Thyroid gland (tissue), 4 donors: ENCODE measurements at places on chromosomes 7 and 10. TPM values are rescaled to one million over a fixed set of nuclear protein-coding genes. Genes with fewer than 3 reads are reported as not detected.

Gene H2BK1
- total RNA-seq, result not detected

Gene SAMD9L
- total RNA-seq, result 13.0 TPM

- DNase-seq, result no peak
Measured at GRCh38 chr7:101243646-101244374, 1.1 kb downstream of the FIS1 start.

DNA sequence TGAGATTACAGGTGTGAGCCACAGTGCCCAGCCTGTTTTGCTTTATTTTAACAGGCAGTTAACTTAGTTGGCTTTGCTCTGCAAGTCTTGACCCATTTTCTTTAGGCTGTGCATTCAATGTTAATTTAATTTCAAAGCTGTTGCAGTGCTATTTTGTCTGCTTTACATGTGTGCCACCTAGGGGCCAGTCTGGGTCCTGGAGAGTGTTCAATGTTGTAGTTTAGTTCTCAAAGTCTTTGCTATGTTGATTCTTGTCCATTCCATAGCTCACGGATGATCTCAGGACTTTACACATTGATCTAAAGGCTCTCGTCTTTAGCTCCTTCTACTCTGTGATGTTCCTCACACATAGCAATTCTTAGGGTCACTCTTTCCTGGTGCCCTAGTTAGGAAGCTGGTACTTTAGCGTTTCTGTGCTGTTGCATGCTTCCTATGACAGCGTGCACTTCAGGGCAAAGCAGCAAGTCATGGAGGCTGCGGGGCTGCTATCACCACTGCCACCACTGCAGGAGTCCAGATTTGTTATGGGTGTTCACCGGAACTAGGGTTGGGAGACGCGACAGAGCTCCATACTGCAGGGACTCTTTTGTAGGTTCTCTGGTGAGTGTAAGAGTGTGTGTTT is 16.4 kb upstream of the ABCA13 start:
- DNase-seq, result peak; percentile 10

GRCh38 chr7:24926623-24927524 is 53.1 kb downstream of the OSBPL3 start:
- DNase-seq, result no peak

Gene PNLIPRP3
- total RNA-seq, result 0.27 TPM

Gene CREB5
- 13.6 TPM for total RNA-seq

DNA sequence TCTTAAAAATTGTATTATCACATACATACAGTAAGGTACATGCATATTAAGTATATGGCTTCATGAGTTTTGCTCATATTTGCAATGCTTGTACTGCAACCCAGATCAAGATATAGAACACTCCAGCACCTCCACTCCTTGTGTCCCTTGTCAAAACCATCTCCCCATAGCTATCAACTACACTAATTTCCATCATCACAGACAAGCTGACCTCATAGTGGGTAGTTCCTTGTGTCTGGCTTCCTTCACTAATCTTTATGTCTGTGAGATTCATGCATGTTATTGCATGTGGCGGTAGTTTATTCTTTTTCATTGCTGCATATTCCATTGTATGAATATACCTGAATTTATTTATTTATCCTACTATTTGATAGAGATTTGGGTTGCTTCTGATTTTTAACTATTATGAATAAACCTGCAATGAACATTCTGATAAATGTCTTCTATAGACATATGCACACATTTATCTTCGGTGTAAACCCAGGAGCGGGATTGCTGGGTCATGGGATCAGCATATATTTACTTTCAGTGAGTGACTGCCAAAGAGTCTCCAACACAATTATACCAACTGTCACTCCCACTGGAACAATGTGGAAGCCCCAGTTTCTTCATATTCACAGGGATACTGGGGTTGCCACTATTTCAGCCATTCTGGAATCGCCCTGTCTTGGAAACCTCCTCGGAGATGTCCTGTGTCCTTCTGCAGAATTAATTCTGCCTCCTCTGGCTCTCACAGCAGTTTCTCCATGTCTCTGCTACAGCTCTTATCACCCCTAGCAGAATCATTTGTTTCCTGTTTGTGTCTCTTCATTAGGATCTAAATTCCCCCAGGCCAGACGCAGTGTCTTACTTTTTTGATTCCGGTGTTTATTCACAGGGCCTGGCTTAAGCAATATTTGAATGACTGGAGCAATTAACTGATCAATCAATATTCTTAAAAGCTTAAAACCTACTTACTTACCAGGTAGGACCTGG is 14.7 kb upstream of the ADAM12 start:
- DNase-seq, result no peak

- no peak for DNase-seq
Measured at GRCh38 chr10:89076120-89076519, 85.5 kb downstream of the FAS start.

DNA sequence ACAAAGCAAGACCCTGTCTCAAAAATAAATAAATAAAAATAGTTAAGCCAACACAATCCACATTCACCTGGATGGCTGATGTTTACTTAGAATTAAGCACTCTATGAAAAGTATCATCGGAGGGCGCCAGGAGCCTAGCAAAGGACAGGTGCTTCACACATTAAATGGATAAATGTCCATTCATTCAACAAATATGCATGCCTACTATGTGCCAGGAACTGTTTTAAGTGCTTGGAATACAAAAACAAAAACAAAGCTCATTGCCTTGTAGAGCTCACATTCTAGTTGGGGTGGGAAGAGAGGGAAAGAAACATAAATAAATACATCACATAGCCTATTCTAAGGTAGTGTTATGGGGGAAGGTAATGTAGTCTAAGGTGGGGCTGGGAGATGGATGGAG is 4.1 kb downstream of the BAIAP2L1 start:
- no peak for DNase-seq

GRCh38 chr10:104690959-104691358 is 49.9 kb downstream of the SORCS3 start:
- no peak for DNase-seq

- no peak for DNase-seq
Measured at GRCh38 chr10:131586958-131587357, 275.4 kb upstream of the TCERG1L start.

DNA sequence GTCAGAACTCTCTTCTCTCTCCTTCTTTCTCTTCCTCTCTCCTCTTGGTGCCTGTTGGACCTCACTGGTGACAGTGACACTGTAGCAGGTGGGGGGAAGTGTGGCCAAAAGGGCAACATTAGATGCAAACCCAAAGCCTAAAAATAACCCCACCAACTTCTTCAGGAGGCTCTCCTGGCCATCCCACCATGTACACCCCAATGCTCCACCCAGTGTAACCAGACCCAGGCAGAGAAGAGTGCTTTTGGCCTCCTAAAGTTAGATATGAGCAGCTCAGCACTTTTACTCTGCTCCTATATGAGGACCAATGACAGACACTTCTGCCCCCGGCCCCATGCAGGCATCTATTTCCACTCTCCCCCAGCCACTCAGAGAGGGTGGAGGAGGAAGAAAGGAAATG is 5.5 kb downstream of the MYOZ1 start:
- DNase-seq, result no peak

- no peak for DNase-seq
Measured at GRCh38 chr10:61153771-61154170, 209.8 kb upstream of the RHOBTB1 start.

GRCh38 chr10:43145311-43145710 is 7.1 kb downstream of the CSGALNACT2 start:
- DNase-seq, result peak; percentile 17

DNA sequence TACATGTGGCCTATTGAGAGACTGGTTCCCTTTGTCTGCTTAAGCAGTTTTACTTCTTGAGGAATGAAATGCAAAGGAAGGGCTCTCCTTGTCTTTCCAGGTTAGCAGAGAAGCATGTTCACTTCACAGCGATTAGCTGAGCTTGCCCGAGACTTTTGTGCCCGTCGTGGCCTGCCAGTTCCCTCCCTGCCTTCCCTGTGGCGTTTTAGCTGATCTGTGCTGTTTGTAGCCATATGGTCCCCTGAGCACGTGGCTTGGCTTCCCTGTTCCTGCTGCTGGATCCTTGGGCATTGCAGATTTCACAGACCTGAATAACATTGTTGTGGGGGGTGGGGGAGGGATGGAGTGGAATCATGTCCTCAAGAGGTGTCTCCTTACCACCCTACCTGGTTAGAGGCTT is 61.8 kb downstream of the SND1 start:
- no peak for DNase-seq

Gene AKR1C8
- total RNA-seq, result not detected

Gene ADARB2
- 0.08 TPM for total RNA-seq

Gene GPR37
- not detected for total RNA-seq

Gene MICALL2
- 12.6 TPM for total RNA-seq

DNA sequence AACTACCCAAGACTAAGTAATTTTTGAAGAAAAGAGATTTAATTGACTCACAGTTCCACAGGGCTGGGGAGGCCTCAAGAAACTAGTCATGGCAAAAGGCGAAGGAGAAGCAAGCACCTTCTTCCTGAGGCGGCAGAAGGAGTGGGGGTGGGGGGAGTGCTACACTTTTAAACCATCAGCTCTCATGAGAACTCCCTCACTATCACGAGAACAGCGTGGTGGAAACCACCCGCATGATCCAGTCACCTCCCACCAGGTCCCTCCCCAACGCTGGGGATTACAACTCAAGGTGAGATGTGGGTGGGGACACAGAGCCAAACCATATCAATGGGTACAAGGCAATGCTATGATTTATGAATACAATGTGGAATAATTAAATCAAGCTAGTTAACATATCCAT is 241.9 kb downstream of the PTPRN2 start:
- DNase-seq, result no peak

DNA sequence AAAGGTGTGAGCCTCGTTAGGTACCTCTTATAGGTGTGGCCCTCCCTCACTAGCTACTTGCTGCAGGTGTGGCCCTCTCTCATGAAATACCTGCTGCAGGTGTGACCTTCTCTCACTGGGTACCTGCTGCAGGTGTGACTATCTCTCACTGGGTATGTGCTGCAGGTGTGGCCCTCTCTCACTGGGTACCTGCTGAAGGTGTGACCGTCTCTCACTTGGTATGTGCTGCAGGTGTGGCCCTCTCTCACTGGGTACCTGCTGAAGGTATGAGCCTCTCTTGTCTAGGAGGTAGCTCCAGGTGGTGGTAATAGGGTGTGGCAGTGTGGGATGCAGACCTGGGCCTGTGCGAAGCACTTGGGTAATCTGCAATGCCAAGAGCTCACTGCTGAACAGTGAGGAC is 170.7 kb upstream of the PLPP4 start:
- DNase-seq, result no peak

GRCh38 chr10:102468683-102469082 is 17.3 kb upstream of the C10orf95 start:
- DNase-seq, result no peak

Gene SPDYE1
- total RNA-seq, result not detected

Gene CALHM2
- total RNA-seq, result 16.0 TPM

Gene AMZ1
- total RNA-seq, result 1.2 TPM

- DNase-seq, result no peak
Measured at GRCh38 chr7:44395067-44395466, 69.7 kb upstream of the CAMK2B start.

Gene TMEM270
- total RNA-seq, result not detected

- DNase-seq, result no peak
Measured at GRCh38 chr7:27144781-27145164, 1.3 kb upstream of the HOXA5 start.

- DNase-seq, result no peak
Measured at GRCh38 chr10:31479752-31480151, 160.7 kb downstream of the ZEB1 start.

- DNase-seq, result no peak
Measured at GRCh38 chr10:29795850-29796249, 161.1 kb upstream of the SVIL start.
